Activated CD8-positive, alpha-beta memory T cell treated with anti-CD3 and anti-CD28 coated beads, Interleukin-2, amount 50 U/mL, for 48 hours (primary cell): ENCODE measurements at places on chromosomes 2 and 18.
A peak's percentile ranks its signal among the peaks of the same experiment; 100 is the strongest.

- no peak for DNase-seq
Measured at GRCh38 chr2:41375901-41376300, 671.9 kb upstream of the PKDCC start.

GRCh38 chr18:24993628-24994027 is 358.3 kb downstream of the ZNF521 start:
- DNase-seq = no peak

DNA sequence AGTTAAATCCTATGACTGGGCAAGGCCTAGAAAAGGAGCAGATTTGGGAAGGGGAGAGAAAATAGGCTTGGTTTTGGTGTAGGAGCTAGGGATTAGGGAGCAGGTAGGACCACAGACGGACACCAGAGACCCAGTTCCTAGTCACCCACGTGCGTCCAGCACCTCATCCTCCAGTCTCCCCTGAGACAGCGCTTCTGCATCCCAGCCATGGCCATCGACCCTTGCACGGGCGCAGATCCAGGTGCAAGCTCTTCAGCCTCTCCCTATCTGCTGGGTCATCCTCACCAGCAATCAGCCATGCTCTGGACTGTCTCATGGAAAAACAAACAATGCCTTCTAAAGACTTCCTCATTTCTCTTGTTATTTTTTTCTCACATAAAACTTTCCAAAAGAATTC is 246.8 kb upstream of the RAB6C start:
- DNase-seq = no peak

- no peak for DNase-seq
Measured at GRCh38 chr18:59801576-59801975, 98.2 kb upstream of the PMAIP1 start.

GRCh38 chr2:46339676-46340459 is 42.7 kb downstream of the EPAS1 start:
- no peak for DNase-seq

DNA sequence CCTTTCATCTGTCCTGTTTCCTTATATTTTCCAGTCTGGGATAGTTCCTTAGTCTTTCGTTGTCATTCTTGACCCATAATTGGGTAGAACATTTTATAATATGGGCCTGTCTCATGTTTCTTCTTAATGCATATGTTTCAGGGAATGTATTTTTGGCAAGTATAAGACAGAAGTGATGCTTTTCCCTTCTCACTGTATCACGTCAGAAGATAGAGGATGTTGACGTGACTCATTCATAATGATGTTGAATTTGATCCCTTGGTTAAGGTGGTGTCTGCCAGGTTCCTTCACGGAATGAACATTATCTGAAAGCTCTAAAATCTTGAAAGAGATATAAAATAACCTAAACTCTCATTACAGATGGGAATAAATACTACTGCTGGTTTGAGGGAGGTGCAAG is 18.8 kb downstream of the CDH7 start:
- DNase-seq = no peak

DNA sequence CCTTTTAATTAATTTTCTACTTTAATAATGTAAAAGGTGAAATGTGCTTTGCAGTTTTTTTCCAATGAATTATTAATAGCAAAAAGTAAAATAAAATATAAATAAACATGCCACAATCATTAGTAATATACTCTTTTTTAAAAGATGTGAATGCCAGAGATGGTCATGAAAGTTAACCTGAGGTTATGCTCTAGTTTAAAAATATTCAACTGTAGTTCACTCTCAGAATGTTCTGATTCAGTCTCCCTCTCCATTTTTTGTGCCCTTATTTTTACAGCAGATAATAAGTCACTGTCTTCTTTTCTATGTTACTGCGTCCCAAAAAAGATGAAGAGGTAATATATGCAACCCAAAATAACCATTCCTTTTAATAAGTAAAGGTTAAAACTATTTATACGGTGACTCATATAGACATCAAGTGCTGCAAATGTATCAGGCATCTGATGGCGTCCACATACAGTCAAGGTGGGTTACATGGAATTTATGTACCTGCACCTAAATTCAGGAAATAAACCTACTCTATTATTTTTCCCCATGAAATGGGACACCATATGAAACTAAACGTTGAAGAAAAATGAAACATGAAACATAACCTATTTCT is 153.6 kb upstream of the ZNF804A start:
- no peak for DNase-seq

GRCh38 chr2:129193961-129194360 is 785.5 kb upstream of the RAB6C start:
- DNase-seq = no peak

DNA sequence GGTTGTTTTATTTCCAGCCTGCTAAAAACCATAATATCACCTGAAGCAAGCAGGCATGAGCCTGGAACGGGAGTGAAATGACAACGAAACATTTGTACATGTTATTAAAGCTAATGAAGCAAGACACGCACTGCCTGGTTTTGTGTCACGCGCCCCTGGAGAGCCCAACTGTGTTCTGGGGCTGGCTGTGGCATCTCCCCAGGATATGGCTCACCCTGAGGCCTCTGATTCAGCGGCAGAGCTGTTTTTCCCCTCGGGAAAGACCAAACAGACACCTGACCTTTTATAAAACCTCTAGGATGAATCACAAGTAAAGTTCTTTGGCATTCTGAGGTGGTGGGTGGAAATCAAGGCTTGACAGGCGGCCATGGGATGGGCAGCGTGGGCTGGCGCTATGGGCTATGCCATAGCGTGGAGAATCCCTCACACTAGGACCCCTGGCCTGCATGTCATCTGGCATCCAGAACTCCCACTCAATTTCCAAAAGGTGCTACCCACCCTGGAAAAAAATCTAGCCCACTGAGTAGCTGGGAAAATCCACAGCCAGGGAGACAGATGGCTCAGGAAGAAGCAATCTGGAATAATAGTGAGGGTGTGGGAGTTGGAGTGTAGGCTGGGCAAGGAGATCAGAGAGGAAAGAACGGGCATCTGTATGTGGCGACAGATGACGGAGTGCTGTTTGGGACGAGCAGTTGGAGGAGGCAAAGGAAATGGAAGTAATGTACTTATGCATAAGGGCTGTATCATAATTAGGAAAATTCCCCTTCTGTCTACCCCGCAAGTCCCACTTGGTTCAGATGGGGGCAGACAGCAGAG is 262.0 kb downstream of the AFF3 start:
- no peak for DNase-seq

DNA sequence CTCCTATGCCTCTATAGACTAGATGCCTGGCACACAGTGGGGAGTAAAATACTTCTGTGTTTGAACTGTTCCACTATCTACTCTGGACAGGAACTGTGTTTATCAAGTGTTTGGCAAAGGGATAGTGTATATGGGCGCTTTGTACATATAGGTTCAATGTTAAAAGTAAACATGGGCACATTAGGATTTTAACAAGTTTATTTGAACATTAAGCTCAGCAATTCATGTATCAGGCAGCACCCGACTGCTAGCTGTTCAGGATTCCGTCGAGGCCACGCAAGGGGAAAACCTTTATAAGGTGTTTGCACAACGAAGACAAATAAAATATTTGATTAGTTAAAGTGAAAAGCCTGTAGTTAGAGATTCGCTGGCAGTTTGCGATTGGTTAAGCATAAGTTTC is 43.4 kb upstream of the ROCK2 start:
- DNase-seq = no peak

- DNase-seq = no peak
Measured at GRCh38 chr2:199804831-199805230, 46.2 kb downstream of the FTCDNL1 start.

- no peak for DNase-seq
Measured at GRCh38 chr2:9378433-9379390, 44.6 kb downstream of the ITGB1BP1 start.

DNA sequence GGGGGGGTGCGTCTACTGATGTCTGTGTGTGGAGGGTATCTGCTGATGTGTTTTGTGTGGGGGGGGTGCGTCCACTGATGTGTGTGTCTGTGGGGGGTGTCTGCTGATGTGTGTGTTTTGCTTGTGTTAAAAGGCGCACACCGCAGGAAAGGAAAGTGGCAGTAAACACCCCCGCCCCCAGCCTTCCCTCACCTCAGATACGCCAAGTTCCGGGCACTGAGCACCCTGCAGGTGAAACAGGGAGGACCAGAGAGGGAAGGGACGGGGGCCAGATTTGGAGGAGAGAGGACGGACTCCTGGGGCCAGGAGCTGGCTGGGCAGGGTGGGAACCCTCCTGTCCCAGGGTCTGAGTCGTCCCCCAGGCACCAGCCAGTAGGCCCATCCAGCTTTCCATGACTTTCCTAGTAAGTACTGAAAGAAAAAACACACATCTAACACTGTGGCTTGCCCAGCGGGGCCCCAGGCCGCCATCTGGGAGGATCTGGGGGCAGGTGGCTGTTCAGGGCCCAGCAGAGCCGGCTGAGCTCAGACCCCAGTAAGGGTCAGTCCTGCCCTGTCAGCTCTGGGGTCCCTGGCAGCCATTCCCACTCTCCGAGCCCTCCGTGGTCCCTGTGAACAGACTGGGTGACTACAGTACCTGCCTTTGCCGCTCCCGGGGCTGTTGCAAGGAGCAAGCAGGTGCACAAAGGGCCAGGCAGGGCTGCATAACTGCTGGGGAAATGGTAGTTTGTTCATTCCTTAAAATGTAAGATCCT is 126.9 kb downstream of the NFATC1 start:
- DNase-seq = peak; percentile 82

- no peak for DNase-seq
Measured at GRCh38 chr2:110149330-110150220, 34.0 kb upstream of the MALL start.

DNA sequence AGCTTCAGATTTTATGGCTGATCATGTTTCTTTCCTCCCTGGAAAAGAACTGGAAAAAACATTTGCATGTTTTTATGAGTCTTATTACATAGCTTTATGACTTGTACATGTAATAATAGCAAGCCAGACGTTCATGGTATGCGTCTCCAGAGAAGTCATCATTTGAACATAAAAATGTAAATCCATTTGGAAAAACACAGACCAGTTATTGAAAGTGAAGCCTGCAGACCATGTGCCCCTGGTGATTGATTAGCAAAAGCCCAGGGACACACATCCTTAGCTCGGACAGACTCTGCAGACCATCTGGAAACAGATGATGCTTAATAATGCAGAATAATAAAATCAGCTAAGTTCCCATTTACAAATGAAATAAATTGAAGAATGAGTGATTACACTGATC is 283.1 kb downstream of the TDRD15 start:
- DNase-seq = no peak

- DNase-seq = no peak
Measured at GRCh38 chr2:231411237-231411636, 15.7 kb downstream of the B3GNT7 start.

GRCh38 chr2:68465081-68465916 is 1.8 kb downstream of the FBXO48 start:
- DNase-seq = no peak

GRCh38 chr2:223936862-223937326 is 8.2 kb downstream of the WDFY1 start:
- no peak for DNase-seq

DNA sequence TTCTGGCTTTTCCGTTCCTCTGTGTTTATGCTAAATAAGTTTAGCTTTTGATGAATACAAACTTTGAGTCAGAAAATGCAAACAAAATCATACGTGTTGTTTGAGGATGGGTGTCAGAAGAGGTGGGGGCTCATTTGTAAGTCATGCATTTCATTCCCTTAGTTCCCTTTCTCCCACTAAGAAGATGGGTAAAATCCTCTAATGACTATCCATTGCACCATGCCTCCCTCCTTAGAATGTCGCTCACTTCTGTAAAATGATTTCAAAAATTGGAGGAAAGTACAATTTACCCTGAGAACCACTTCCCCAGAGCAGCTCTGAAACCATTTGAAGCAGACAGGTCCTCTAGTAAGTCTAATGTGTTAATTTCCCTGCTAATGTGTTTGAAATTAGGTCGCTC is 629.6 kb upstream of the VRK2 start:
- no peak for DNase-seq

GRCh38 chr18:33578518-33579348 is 714 bp downstream of the ASXL3 start:
- DNase-seq = no peak

DNA sequence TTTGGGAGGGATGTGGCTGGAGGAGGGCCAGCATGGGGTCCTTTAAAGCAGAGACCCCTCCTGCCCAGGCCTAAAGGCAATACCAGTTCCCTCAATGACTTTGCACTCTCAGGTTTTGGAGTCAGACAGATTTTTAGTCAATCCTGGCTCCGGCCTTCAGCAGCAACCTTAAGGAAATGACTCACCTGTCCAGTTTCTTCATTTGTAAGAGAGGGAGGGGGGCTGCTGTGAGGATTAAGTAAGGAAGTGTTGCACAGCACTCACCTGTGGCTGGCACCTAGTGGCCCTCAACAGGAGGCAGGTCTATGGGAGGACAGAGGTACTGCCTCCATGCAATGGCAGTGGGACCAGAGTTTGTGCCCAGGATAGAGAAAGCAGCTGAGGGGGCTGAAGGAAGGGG is 13.7 kb downstream of the CNGA3 start:
- no peak for DNase-seq

- DNase-seq = no peak
Measured at GRCh38 chr18:295756-296490, 28.1 kb upstream of the THOC1 start.

- no peak for DNase-seq
Measured at GRCh38 chr2:227117852-227118251, 46.2 kb downstream of the COL4A4 start.

DNA sequence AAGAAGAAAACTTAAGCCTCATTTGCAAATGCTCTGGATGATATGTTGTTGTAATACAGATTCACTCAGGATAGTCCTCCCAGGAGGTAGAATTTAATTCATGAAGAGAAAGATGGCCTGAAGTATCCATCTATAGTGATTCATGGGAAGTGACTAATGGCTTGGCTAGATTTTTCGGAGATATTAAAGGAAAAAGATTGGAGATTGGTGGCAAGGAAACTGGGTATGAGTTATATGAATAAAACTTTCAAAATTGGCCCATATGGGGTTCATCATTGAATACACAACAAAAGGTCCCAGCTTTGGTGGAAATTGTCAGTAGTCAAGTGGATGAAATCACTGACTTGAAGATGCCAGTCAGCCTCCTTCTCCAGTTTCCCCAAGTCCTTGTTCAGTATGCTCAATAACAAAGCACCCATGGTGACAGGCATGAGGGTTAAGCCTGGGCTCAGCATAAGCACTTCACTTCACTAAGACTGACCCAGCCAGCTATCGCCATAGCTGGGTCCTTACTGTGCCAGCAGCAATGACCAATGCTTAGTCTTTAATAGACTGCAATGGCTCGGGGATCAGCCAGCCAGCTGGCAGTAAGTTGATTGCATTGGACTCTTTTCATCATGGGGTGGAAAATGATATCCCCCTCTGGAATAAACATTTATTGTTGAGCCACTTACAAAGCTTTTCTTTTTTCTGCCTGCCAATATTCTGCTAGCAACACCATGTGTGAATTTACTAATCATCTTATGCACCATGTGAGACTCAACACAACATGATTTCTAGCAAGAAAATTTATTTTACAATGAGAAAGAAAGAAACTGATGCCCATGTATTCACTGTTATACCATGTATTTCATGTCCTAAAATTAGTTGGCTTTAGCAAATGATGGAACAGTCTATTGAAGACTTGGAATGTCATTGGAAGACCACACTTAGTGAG is 176.6 kb upstream of the TACR1 start:
- no peak for DNase-seq
